ENCODE measurements at places on chromosomes 3 and 15.
A peak's percentile ranks its signal among the peaks of the same experiment; 100 is the strongest.

DNA sequence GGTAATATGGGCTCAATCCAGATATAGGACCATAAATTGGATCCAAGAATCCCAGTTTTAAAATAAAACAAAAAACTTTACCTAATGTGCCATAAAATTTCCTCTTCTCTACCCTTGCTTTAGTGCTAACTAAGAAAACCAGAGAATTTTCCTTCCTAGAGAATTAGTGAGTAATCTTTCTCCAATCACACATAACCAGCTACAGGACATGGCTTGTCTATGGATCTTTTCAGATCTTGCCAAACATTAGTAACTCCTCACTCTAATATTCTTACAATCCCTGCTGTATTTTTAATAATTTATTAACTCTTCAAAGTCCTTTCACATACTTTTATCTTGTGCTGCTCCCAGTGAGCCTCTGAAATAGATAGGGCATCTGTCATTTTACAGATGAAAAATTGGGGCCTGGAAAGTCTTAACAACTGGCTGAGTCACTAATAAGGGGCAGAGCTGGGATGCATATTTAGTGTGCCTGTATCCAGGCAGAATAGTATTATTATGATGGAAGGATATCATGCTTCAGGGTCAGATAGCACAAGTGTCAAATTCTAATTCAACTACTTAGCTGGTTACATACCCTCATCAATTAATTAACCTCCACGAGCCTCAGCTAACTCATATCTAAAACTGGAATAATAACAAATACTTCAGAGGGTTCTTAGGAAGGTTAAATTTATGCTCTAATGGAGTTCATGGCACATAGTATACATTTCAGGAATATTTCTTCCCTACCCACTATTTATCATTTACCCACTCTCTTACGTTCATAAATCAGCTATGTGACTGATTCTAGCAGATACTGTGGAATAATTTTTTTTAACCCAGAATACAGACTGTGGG lies 5.6 kb downstream of the ZBED2 start:
- no peak for DNase-seq

DNA sequence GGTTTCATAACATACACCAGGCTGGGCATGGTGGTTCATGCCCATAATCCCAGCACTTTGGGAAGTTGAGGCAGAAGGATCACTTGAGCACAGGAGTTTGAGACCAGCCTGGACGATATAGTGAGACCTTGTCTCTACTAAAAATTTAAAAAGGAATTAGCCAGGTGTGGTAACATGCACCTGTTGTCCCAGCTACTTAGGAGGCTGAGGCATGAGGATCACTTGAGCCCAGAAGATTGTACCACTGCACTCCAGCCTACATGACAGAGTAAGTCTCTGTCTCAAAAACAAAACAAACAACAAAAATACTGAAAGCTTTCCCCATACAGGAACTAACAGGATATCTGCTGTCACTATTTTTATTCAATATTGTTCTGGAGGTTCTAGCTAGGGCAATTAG lies 20.9 kb downstream of the GREM1 start:
- no peak for DNase-seq

- no peak for DNase-seq
Observed at GRCh38 chr15:91717811-91718210, 135.7 kb upstream of the SLCO3A1 start.

DNA sequence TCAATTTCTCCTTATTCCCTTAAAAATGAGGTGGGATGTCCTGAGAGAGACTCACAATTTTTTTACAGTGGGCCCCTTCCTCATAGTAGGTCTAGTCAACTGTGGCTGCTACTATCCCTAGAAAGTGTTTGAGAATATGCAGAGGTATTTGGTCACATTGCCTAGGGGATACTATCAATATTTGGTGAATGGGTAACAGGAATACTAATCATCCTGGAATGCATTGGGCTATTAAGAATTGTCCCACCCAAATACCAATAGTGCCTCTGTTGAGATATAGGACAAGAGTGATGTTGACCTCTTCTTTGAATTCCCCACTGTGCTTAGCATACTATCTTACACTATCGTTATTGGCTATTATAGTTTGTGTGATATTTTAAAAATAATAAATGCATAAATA lies 389.4 kb downstream of the DIPK2A start:
- no peak for DNase-seq

DNA sequence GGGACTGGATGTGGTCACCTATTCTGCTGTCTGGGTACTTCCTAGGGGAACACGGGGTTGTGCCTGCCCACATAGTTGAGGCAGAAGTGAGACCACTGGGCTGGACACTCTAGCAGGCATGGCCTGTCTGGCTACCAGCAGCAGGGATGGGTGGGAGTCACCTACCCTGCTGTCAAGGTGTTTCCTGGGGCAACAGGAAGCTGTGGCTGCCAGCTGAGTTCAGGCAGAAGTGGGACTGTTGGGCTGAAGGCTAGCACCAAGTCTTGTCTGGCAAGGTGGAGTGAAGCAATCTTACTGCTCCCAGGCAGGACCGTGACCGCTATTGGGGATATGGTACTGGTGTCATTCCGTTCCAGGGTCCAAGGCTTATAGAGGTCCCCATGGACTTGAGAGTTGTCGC lies 20.3 kb upstream of the ZDHHC23 start:
- no peak for DNase-seq

DNA sequence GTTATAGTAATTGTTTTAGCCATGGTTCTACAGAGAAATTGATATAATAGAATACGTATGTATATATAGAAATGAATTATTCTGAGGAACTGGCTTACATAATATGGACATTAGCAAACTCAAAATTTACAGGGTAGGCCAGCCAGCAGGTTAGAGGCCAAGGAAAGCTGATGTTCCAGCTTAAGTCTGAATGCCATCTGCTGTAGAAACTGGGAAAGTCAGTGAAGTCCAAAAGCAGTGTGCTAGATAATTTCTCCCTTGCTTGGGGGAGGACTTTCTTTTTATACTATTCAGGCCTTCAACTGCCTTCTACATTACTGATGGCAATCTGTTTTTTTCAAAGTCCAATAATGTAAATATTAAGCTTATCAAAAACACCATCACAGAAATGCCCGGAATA lies 1174.7 kb downstream of the ZPLD1 start:
- no peak for DNase-seq

DNA sequence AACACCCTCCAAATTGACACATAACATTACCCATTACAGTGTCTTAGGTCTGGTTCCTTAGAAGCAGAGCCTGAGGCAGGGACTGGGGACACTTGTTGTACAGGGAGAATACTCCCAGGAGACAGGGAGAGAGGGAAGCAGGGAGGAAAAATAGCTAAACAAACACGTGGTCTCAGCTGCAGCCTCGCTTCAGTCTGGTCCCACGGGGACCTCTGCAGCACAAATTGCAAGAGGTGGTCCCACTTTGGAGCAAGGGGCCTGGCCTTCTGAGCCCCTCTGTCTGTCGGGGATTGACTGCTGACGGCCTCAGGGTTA lies 25.0 kb upstream of the PLA2G4D start:
- no peak for DNase-seq

- DNase-seq = no peak
Observed at GRCh38 chr3:131728898-131729642, 226.3 kb upstream of the MRPL3 start.

DNA sequence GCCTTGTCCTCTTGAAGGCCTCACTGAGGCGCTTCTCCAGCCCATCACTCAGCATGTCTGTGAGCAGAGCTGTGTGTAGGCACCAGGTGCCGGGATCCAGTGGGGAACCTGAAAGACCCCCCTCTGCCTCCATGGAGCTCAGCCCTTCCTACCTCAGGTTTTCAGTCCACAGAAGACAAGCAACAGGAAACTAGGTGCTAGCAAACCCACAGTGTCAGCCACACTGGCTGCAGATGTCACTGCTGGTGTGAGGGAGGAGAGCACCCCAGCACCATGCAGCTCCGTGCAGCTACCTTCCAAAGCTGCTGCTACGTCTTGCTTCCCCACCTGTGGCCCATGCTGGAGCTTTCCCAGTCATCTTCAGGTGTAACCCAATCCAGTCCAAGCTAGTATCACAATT lies 17.9 kb downstream of the PSTPIP1 start:
- no peak for DNase-seq

- DNase-seq = peak; percentile 77
Observed at GRCh38 chr3:181176601-181177000, 187.1 kb upstream of the DNAJC19 start.

GRCh38 chr15:72998226-72998625 lies 54.0 kb upstream of the NEO1 start:
- DNase-seq = peak; percentile 19

GRCh38 chr15:22872936-22873701 lies 34.7 kb downstream of the NIPA2 start:
- DNase-seq = no peak

DNA sequence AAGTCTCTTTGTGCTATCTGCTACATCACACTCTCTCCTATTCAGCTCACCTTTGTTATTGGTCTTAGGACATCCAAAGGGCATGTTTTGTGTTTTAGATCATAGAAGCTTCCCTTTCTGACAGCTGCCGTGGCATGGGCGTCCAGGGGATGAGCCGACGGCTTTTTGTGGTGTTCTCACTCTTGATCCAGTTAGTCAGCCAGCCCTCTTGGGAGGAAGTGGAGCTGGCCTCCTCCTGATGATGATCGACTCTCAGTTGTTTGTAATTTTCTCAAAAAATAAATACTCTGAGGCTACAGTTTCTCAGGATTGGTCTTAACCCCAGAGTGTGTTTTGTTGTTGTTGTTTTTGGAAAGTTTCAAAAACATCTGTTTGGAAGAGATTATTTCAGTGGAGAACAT lies 34.4 kb downstream of the BOC start:
- DNase-seq = peak; percentile 63

- DNase-seq = no peak
Observed at GRCh38 chr15:75749820-75750219, 37.2 kb upstream of the CSPG4 start.

GRCh38 chr3:125628212-125628611 lies 32.9 kb upstream of the OSBPL11 start:
- DNase-seq = no peak

DNA sequence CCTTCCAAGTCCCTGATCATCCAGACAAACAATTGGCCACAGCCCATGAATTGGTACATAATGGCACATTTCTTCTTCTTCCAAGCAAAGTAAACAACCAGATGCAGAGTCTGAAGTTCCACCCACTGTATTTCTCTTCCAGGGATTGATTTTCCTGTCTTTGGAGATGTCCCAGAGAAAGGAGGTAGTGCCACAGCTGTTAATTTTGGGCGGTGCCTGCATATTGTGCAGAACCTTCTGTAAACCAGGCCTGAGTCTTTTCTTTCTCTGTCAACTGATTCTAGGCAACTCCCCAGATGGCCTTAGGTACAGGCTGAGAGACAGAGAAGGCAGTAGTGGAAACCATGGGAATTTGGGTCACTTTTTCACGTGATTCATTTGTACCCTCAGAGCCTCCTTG lies 73.5 kb upstream of the TNIK start:
- DNase-seq = no peak

GRCh38 chr3:11248596-11248995 lies 23.6 kb upstream of the ATG7 start:
- no peak for DNase-seq

- no peak for DNase-seq
Observed at GRCh38 chr3:152105446-152105845, 163.3 kb upstream of the MBNL1 start.

- no peak for DNase-seq
Observed at GRCh38 chr3:87161013-87161412, 66.1 kb upstream of the CHMP2B start.

- no peak for DNase-seq
Observed at GRCh38 chr3:168860592-168860991, 764.9 kb upstream of the GOLIM4 start.

DNA sequence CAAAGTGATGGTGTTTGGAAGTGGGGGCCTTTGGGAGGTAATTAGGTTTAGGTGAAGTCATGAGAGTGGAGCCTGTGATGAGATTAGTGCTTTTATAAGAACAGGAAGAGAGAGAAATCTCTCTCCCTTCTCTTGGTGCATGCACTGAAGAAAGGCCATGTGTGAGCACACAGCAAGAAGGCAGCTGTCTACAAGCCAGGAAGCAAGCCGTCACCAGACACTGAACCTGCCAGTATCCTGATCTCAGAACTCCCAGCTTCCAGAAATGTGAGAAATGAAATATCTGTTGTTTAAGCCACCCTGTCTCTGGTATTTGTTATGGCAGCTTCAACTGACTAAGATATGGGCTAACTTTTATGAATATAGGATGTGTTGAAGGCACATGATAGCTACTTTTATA lies 72.6 kb downstream of the REC114 start:
- DNase-seq = no peak

DNA sequence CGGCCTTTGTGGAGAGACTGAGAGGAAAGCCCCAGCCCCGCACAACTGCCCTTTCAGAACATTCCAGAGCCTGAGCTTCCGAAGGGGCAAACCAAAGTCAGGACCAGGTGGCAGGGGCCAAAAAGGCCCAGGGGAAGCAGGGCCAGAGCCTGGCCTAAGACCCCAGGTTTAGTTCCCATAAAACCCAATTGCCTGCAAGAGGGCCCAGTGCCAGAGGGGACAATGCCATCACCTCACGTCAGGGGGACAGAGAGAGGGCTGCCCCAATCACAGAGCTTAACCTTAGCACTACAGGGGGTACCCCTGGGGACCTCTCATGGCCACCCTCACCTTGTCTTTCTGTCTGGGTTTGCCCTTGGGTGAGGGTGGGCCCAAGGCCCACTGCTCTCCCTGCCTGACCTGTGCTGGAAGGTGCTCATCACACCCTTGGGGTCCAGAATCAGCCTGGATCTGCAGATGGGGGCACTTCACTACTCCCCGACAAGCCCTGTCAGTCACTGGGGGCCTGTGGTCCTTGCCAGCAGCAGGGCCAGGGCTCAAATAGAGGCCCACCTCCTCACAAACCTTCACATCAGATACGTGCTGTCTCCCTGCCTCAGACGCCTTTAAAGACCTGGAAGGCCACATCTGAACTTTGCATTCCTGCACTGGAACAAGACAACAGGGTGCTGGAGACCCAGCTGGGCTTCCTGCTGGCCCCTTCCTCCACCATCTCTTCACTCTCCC lies 3.8 kb downstream of the CALML4 start:
- no peak for DNase-seq

Data from testis (tissue), 5 donors.